Stimulated activated CD4-positive, alpha-beta T cell treated with anti-CD3 and anti-CD28 coated beads, Interleukin-15, amount 100 ng/mL, for 1 hour (primary cell): ENCODE measurements at places on chromosomes 3 and 15.

DNA sequence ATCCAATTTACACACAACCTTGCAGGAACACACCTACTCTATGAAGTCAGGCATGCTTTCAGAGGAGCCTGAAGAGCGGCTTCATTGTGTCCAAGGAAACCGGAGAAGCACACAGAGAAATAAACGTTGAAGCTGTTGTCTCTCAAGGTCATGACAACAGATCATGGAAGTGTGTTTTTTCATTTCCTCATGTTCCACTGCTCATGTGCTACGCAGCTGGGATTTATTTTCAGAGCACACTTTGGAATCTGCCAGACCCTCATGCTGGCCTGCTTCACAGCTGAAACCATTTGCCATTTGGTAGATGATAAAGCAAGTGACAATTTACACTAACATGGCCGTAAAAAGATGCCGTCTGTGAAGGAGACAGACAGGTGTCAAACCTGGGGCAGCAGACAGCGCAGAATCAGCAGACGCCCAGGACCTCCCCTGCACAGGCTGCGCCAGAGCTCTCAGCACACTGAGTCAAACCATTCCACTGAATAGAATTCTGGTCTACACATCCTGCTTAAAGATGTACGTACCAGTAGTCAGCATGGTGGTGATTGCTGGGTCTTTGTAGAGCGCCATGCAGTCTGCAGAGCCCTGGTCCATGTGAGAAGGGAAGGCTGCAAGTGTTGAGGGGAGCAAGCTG, 99.3 kb downstream of the ARNT2 start:
- no peak for DNase-seq

GRCh38 chr3:112293368-112294321, at the start of gene SLC9C1:
TSS of gene SLC9C1 (minus strand) at chr3:112294216. CDS start at chr3:112286791, 7,425 bp downstream.
- DNase-seq: no peak

DNA sequence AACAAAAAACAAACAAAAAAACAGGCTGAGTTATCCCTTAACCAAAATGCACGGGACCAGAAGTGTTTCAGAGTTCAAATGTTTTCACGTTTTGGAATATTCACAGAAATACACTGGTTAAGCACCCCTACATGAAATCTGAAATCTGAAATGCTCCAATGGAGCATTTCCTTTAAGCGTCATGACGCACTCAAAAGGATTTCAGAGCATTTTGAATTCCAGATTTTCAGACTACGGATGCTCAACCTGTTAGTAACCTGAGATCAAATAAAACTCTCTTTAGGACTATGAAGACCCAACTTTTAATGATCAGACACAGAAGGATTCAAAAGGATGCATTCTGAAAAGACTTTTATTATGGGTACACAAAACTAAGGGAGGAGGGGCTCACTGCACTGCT, 9.6 kb downstream of the CLPX start:
- no peak for DNase-seq

DNA sequence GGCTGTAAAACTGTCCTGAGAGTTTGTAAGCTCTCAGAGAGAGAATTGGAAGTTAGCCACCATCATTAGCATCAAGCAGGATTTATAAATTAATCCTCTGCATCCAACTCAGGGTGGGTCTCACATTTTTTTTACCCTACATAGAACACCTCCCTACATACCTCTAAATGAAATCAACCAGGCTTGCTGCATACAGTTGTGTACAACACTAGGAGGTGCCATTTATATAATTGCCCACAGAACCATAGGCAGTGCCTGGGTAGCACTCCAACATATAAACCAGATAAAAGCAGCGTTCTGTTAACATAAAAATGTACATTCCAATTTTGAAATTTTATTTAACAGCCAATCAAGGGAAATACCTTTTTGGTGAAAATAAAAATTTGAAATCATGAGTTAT, 48.2 kb upstream of the SELENOK start:
- no peak for DNase-seq

DNA sequence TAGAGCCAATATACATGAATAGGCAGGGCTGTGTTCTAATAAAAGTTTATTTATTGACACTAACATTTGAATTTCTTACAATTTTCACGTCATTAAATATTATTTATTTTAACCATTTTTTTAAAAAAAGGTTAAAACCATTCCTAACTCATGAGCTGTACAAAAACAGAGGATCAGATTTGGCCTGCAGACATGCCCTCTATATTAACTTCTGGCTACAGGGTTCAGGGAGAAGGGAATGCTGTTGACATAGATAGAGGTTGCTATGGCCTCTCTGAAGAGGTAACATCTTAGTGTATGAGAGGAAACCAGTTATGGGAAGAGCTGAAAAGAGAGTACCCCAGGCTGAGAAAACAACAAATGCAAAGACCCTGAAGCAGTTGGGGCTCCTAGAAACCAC, 19.1 kb upstream of the RAP2B start:
- DNase-seq: no peak

- DNase-seq: peak; percentile 35
These were observed 613 bp downstream of the ATP1B3 start for GRCh38 chr3:141876891-141877621.

DNA sequence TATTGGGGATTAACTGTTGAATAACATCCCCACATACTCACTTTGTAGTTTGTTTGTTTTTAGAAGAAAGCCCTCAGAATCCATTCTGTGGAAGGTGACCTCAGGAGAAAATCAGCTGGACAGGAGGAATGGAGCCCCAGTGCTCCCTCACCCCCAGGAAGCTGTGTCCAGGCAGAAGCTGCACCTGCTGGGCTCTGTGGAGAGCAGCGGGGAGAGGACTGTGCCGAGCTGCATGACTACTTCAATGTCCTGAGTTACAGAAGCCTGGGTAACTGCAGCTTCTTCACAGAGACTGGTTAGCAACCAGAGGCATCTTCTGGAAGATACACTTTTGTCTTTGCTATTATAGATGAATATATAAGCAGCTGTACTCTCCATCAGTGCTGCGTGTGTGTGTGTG, 14.0 kb downstream of the TIGIT start:
- no peak for DNase-seq
